Stimulated activated CD8-positive, alpha-beta memory T cell treated with anti-CD3 and anti-CD28 coated beads, Interleukin-12 subunit alpha, Interleukin-12 subunit beta, amount 100 ng/mL, for 4 hours (primary cell): ENCODE measurements at places on chromosomes 5 and 9.

DNA sequence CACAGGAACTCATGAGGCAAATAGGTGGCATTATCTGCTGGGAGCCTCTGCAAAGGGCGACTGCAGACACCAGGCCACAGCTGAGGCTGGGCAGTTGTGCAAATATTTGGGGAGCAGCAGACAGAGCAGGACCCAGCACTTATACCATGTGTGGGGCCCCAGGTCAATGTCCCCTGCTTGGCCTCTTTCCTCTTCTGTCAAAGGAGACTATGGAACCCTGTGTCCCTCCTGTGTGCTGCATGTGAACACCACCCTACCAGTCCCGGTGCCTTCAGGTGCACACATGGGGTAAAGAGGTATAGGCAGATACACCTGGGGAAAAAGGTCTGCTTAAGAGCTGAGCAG is 50.8 kb downstream of the ROR2 start:
- no peak for DNase-seq

- DNase-seq = no peak
Measured at GRCh38 chr5:61251874-61252642, 80.0 kb upstream of the ZSWIM6 start.

- no peak for DNase-seq
Measured at GRCh38 chr9:99731950-99732349, 89.7 kb upstream of the NR4A3 start.

DNA sequence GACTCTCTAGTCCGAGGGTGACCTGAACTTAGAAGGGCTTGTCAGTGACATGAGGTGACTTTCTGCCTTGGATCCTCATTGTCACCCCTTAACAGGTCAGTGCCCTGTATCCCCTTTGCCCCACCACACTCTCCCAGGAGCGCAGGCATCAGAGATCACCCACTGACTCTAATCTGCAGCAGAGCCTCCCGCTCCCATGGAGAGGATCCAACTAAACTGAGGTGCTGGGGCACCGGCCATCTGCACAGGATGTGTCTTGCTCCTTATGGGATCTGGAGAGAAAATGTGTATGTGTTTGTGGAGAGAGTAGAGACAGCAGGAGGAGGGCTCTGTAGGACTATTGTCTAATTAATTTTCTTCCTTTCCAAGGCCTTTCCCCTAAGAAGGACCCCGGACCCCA is 213.7 kb downstream of the ROR2 start:
- DNase-seq = no peak

DNA sequence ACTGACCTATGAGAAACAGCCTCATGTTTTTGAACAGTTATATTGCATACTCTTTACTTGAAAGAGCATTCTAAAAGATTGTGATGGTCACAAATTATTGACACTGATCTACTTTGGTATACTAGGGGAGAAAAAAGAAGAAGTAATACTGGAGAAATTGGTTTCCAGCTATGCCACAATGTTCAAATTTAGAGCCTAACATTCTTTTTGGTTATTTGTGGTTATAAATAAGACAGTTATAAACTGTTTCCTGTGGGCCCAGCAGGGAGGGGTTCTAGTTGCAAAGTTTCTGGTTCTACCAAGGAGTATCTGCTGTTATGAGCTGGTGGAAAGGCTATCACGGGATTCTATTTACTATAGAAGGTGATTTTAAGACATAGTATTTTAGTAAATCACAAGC is 4.8 kb downstream of the CWC27 start:
- no peak for DNase-seq

DNA sequence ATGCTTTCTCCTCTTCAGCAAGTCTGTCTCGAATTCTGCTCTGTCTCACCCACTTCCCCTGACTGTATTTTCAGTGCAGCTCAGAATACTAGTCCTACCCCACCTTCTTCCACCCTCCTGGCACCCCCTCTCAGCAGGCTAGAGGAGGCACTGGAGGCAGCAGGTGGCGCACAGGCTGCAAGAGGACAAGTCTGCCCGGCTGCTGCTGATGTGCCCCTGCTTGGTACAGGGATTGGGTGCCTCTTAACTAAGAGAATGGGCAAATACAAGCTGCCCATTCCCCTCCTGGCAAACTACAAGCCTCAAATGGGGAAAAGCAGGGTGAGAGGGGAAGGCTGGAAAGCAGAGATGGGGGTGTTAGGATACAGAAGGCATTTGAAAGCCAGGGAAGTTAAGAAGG is 5.1 kb downstream of the TLN1 start:
- DNase-seq = no peak

DNA sequence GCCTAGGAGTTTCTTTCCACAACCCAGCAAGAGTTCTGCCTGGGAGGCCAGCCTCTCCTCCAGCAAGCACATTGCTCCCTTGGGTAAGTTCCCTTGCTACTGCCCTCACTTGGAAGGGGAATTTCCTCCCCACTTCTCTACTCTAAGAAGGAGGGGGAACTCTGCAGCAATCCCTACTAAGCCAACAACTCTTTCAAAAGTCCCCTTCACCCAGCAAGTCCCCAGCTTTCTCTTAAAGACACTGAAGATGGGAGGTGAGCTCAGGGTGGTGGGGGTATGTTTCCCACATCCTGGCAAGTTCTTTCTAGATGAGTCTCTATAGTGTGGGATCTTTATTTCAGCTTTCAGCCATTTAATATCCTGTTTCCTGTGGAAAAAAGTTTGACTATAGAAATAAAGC is 49.0 kb downstream of the PDE8B start:
- no peak for DNase-seq

- DNase-seq = no peak
Measured at GRCh38 chr9:109475526-109475925, 22.6 kb downstream of the PTPN3 start.
